ENCODE measurements at places on chromosomes 3 and 15.

DNA sequence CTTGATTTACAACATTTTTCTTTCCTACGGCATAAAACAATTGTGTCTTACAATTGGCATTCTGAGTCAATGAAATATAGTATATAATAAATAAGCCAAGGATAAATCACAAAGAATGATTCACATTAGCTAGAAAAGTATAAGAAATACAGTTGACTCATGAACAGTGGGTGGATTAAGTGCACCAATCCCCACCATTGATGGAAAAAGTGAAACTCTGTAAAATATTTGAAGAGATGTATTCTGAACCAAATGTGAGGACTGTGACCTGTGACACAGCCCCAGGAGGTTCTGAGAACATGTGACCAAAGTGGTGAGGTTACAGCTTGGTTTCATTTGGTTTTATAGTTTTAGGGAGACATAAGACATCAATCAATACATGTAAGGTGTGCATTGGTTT lies 227.5 kb downstream of the ALCAM start:
- no peak for DNase-seq

DNA sequence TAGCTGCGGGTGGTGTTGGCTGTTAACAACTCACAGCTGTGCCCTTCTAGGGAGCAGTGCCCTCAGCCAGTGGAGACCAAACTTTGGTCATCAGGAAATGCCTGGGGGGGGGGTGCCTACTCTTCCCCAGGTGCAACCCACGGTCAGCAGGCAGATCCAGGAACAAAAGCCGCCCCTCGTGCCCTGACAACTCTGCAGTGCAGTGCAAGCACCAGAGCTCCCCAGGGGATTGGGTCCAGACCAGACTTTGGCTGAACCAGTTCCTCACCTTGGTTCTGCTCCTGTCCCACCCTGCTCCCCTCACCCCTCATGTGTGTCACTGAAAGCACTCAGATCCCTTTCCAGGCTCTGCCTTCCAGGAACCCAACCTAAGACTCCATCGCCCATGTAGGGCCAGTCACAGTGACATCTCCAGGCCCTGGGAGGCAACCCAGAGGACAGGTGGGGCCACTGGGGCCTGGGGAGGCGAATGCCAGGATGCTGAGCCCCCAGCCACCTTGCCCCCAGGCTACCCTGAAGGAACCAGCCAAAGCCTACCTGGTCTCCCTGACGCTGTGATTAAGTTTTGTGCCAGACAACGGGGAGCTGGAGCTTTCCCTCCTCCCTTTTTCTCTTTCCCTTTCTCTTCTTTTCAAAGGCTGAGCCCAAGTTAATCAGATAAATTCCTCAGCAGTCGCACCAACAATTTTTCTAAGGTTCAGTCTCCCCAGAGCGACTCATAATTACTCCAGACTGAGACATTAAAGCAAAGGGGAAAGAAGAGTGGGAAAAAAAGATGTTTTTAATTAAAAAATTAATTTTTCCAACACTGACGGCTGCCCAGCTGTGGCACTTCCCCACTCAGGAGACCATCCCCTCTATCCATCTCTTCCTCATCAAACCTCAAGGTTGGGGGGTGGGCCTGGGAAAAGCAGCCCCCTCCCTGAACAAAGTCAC lies 207.5 kb upstream of the LINGO1 start:
- DNase-seq, result no peak

DNA sequence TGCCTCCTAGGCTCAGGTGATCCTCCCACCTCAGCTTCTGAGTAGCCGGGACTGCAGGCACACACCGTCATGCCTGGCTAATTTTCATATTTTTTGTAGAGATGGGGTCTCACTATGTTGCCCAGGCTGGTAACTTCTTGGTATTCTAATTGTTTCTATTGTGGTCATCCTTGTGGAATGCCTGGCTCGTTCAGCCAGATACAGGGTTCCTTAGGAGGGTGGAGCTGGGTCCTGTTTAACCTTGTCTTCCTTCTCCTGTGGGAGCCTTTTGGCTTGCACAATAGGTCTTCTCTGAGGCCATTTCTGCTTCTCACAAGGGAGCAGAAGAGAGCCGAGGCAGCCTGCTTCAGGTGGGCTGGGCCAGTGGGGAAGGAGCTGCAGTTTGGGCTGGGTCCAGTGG lies 15.7 kb downstream of the PLEKHO2 start:
- DNase-seq, result no peak

- no peak for DNase-seq
Measured at GRCh38 chr3:10106919-10107318, 1.1 kb downstream of the FANCD2OS start.

DNA sequence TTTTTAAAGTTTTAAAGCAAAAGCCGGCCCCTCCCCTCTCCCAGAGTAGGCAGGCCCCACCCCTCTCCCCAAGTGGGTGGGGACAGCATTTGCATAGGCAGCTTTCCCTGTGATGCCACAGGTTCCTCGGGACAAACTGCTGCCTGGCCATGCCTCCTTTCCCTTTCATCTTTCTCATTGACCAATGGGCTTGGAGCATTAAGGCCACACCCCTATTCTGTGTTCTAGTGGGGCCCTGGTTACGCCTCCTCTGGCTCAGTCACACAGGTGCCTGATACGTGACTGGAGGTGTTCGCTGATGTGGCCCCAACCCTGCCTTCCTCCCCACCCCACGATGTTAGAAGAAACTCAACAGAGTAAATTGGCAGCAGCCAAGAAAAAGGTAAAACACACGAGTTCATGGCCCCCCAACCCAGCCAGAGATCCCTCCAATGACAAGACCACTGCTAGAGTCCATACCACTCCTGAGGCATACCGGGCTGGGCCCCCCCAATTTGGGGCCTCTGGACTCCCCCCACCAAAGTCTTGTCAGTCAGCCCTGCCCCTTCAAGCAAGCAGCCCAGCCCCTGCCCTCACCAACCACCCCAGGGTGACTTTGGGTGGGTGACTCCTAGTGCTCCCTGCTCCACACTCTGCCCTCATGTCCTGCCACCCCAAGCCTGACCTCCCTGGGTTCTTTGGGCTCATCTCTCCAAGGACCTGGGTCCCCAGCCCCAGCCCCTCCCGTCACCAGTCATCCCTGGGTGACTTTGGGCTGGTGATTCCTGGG lies 62.8 kb upstream of the CSPG4 start:
- no peak for DNase-seq

GRCh38 chr3:184289426-184289938 lies 9.6 kb upstream of the PSMD2 start:
- DNase-seq, result peak; percentile 77

- DNase-seq, result peak; percentile 30
Measured at GRCh38 chr3:12479919-12480427, 4.3 kb upstream of the TSEN2 start.

GRCh38 chr3:197253238-197253947 lies 45.0 kb downstream of the DLG1 start:
- no peak for DNase-seq

GRCh38 chr3:18189282-18190050 lies 235.7 kb downstream of the SATB1 start:
- no peak for DNase-seq

DNA sequence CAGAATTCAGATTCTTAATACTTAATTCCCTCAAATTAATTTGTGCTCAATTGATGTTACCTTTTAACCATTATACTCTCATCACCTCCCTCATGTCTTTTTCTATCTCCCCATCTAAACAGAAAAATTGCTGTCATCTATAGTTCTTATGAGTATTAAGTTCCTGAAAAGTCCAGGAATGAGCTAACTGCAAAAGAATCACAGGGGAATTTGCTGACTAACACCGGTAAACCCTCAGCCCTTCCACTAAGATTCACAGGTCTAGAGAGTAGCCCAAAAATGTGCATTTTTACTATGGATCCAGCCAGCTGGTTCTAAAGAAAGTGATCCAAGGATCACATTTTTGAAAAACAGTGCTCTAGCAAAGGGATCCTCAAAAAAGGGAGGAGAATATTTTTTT lies 67.0 kb downstream of the SETD2 start:
- no peak for DNase-seq

GRCh38 chr3:45870099-45870498 lies 16.2 kb upstream of the CCR9 start:
- DNase-seq, result no peak

DNA sequence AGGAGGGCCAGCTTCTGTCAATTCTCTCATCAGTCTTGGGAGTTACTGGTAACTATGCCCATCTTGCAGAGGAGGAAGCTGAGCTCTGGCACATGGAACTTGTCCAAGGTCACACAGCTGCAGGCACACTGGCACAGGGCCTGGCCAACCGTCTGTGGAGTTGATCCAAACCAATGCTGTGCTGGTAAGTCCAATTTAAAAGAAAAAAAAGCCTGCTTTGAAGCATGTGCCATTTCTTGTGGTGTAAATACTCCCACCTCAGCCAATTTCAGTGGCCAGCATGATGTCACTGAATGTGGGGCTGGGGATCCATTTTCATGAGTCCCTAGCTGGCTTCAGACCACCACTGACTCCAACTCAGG lies 83.4 kb downstream of the CHSY1 start:
- DNase-seq, result no peak

- no peak for DNase-seq
Measured at GRCh38 chr3:196321162-196321561, 3.1 kb upstream of the DYNLT2B start.

Data from glutamatergic neuron (in vitro differentiated cells).